Thoracic aorta (tissue), 2 donors: ENCODE measurements at places on chromosomes 7 and 10. TPM values are rescaled to one million over a fixed set of nuclear protein-coding genes. Genes with fewer than 3 reads are reported as not detected.
A peak's percentile ranks its signal among the peaks of the same experiment; 100 is the strongest.

DNA sequence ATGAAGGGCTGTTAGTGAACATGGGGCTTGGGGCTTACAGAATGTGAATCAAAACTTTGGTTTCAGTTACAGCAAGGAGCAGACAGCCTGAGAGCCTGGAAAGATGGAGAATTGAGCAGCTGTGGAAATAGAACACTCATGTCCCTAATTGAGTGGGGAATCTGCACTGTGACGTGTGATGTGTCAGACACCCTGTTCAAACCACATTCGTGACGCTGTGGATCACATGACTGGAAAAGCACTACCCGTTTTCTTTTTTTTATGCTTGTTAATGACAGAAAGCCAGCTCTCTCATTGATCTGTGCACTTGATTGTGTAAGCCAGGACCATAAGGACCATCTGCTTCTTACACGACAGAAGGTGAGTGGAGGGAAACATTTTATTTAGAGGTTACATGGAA, 15.1 kb upstream of the TBX20 start:
- H3K27ac ChIP-seq = no peak overlapping the region
- no peak overlapping the region for H3K4me3 ChIP-seq
- DNase-seq = no peak
- no peaks in the 10 kb centered on the region for H3K36me3 ChIP-seq

PIK3CG gene
- total RNA-seq = 8.5 TPM

DNA sequence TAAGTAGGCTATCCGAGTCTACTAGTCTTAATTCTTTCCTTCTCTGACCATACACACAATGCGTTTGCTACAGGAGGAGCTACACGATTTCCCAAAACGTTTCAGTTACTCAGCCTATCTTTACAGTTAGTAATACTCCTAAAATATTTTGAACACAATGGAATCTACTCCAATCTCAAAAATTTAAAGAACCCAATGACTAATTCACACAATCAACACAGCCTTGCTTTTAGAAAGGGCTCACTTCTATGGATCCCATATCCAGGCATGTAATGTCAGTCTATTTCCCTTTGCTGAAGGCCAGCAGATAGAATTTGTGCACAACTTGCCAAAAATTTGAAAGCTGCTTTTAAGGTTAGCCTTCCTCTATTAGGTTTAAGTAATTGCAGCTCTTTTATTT, 107.2 kb downstream of the VPS41 start:
- H3K4me3 ChIP-seq = no peak overlapping the region
- no peak for DNase-seq
- no peaks in the 10 kb centered on the region for H3K27me3 ChIP-seq
- peaks cover 3% of the 10 kb centered on the region for H3K4me1 ChIP-seq
- H3K27ac ChIP-seq = no peak overlapping the region

CHAT gene
- not detected for total RNA-seq

DNA sequence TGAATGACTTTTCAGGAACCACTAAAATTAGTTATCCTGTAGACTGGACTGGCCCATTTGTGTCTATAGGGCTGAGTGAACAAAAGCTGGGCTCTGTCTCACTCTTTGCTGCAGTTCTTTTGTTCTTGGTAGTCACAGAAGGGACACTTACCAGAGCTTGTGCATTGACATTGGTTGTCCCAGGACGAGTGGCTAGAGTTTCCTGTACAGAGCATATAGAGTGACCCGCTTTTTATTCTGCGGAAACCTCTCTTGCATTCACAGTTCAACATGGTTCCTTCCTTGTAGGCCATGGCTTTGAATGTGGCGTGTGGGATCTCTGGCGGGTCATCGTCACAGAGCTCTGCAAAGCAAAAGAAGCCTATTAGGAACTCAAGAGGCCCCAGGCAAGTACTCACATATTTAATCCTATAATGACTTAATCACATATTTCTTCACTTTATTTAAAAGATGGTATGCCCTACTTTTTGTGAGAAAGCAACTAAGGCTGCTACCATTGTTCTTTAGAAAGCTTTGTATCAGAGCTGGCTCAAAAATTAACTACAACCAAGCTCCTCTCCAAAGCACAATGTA, 36.4 kb downstream of the IL2RA start:
- H3K4me1 ChIP-seq = no peaks in the 10 kb centered on the region
- no peaks in the 10 kb centered on the region for H3K36me3 ChIP-seq
- no peaks in the 10 kb centered on the region for H3K27me3 ChIP-seq

DNA sequence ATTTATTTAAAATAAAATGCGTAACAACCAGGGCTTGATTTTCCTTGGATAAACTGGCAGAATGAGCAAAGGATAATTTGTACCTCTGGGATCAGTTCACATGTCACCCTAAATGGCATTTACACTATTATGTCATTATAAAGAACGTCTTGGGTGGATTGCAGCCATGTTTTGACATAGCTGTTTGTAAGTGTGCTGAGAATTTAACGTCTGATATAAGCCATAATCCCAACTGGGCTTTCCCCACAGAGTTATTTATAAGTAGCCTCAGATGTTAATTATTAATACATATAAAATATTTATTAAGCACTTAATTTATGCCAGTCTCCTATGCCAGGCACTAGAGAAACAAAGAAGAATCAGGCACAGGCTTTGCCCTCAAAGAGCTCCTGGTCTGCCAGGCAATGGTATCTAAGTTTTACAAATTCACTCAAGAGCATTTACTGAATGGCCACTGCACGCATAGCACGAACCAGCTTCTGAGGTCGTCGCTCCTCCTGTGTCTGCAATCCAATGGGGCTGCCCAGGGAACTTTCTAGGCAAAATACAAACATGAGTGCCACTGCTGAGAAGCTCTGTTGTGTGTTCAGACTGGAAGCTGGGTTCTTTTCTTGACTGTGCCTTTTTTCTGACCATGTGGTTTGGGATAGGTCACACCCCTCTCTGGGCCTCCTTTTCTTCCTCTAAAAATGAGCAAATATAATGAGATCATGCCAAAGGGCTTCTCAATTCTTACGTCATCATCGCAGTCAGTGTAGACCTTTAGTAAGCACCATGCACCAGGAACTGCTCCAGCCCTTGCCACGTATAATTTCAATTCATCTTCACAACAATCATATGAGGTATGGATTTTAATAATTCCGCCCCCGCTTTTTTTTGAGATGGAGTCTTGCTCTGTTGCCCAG, 11.3 kb upstream of the CTBP2 start:
- H3K27me3 ChIP-seq = no peaks in the 10 kb centered on the region
- no peak overlapping the region for H3K27ac ChIP-seq
- H3K4me1 ChIP-seq = no peaks in the 10 kb centered on the region
- no peak overlapping the region for H3K4me3 ChIP-seq
- no peaks in the 10 kb centered on the region for H3K36me3 ChIP-seq
- DNase-seq = no peak

MRPS24 gene
- 50.6 TPM for total RNA-seq

DNA sequence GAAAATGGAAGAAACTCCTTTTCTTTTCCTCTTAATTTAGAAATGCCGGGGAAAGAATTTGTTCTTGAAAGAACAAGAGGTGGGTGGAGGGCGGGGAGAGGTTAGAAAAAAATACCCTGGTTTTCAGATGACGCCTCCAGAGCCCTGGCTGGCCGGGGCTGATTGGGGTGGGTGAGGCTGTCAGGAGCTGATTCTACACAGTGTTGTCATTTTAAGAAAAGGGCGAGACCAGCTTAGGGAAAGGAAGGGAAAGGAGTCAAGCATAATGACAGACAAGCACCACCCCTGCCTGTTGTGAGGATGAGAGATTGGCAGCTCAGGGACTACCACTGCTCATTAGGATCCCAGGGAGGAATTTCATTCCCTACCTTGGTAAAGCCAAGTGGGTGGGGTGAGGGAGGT, 9.9 kb upstream of the FAM180A start:
- H3K27ac ChIP-seq = peak overlapping the region; percentile 95
- no peaks in the 10 kb centered on the region for H3K27me3 ChIP-seq
- peaks cover 44% of the 10 kb centered on the region for H3K4me1 ChIP-seq
- peak overlapping the region; percentile 50 for H3K4me3 ChIP-seq

GRCh38 chr7:157193274-157193673, 54.5 kb downstream of the UBE3C start:
- H3K27ac ChIP-seq = no peak overlapping the region
- no peak for DNase-seq
- no peaks in the 10 kb centered on the region for H3K4me1 ChIP-seq

DNA sequence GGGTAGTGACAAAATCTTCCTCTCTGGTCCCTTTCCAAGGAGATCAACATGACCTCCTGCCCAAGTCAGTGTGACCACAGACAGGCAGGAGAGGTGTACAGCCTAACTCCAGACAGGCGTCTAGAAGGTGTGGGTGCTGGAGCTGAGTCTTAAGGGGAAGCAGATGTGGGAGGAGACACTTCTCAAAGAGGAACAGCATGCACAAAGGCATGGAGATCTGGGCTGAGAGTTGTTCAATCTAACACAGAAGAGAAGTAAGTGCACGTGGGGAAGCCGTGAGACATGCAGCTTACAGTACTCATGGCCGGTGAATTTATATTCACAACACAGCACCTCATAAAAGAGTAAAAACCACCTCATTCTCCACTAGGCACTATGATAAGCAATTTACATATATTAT, 23.8 kb upstream of the GSDME start:
- no peaks in the 10 kb centered on the region for H3K27me3 ChIP-seq
- H3K27ac ChIP-seq = no peak overlapping the region
- no peaks in the 10 kb centered on the region for H3K36me3 ChIP-seq
- DNase-seq = no peak

GRCh38 chr7:121329191-121330052, 622 bp downstream of the WNT16 start:
- H3K27ac ChIP-seq = no peak overlapping the region
- peak overlapping the region; percentile 61 for H3K4me3 ChIP-seq
- no peaks in the 10 kb centered on the region for H3K36me3 ChIP-seq

FGFBP3 gene
- 0.81 TPM for total RNA-seq

GRCh38 chr10:83617692-83618545, 521.4 kb upstream of the GHITM start:
- no peaks in the 10 kb centered on the region for H3K27me3 ChIP-seq
- no peak overlapping the region for H3K27ac ChIP-seq
- no peak overlapping the region for H3K4me3 ChIP-seq
- DNase-seq = no peak

- H3K4me3 ChIP-seq = no peak overlapping the region
- no peaks in the 10 kb centered on the region for H3K4me1 ChIP-seq
- H3K36me3 ChIP-seq = no peaks in the 10 kb centered on the region
- H3K27ac ChIP-seq = no peak overlapping the region
- no peaks in the 10 kb centered on the region for H3K27me3 ChIP-seq
Observed at GRCh38 chr10:105252911-105253310, 611.8 kb downstream of the SORCS3 start.

SVIL gene
- 349 TPM for total RNA-seq

- H3K27ac ChIP-seq = no peak overlapping the region
- no peaks in the 10 kb centered on the region for H3K4me1 ChIP-seq
- H3K36me3 ChIP-seq = no peaks in the 10 kb centered on the region
- no peak for DNase-seq
- no peak overlapping the region for H3K4me3 ChIP-seq
Observed at GRCh38 chr10:25522946-25523608, 348.3 kb downstream of the GPR158 start.

WEE2 gene
- total RNA-seq = not detected

GRCh38 chr10:97332591-97333350, 1.8 kb downstream of the FRAT2 start:
- peaks cover 30% of the 10 kb centered on the region for H3K4me1 ChIP-seq
- no peaks in the 10 kb centered on the region for H3K27me3 ChIP-seq
- H3K36me3 ChIP-seq = no peaks in the 10 kb centered on the region
- no peak for DNase-seq
- peak overlapping the region; percentile 85 for H3K4me3 ChIP-seq
- H3K27ac ChIP-seq = peak overlapping the region; percentile 53

FGFR2 gene
- 16.2 TPM for total RNA-seq

CCDC172 gene
- total RNA-seq = not detected

LIPN gene
- total RNA-seq = not detected

GRCh38 chr10:131708225-131708880, 192.5 kb upstream of the PPP2R2D start:
- H3K36me3 ChIP-seq = no peaks in the 10 kb centered on the region
- H3K4me3 ChIP-seq = no peak overlapping the region
- H3K4me1 ChIP-seq = no peaks in the 10 kb centered on the region
- H3K27me3 ChIP-seq = no peaks in the 10 kb centered on the region
- no peak for DNase-seq
- no peak overlapping the region for H3K27ac ChIP-seq

- H3K4me3 ChIP-seq = no peak overlapping the region
- no peaks in the 10 kb centered on the region for H3K27me3 ChIP-seq
Observed at GRCh38 chr7:116809636-116810266, 52.6 kb upstream of the CAPZA2 start.

DNA sequence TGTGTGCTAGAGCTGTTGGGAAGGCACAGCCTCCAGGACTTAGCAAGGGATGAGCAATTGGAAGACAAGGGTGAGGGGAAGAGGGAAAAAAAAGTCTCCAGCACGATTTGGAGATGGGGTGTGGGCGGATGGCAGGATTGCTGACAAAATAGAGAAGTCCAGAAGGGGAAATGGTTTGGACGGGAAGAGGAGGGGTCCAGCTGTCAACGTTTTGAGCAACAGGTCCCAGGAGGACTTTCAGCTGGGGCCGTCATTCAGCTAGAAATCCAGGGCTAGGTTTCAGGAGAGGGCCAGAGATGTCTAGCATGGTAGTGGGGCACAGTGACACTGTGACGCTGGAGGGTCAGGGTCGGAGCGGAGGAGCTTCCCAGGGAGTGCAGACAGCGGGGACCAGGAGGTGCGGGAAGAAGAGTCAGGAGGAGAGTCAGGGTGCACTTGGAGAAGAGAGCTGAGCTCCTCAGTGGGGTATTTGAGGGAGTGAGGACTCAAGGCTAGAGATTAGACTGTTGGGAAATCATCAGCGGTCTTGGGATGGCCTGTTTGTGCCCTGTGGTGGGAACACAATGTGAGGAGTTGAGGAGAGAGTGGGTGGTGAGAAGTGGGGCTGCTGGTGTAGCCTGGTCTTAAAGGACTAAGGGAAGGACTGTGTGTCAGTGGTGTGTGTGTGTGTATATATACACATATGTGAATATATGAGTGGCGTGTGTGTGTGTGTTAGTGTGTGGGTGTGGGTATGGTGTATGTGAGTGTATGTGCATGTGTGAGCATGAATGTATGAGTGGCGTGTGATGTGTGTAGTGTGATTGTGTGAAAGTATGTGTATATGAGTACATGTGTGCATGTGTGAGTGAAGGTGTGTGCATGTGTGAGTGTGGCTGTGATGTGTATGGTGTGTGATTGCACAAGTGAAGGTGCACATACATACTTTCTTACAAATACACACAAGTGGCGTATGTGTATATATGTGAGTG, 3.8 kb downstream of the ZYX start:
- H3K27ac ChIP-seq = peak overlapping the region; percentile 100
- no peaks in the 10 kb centered on the region for H3K27me3 ChIP-seq
- H3K4me1 ChIP-seq = peaks cover 75% of the 10 kb centered on the region
- peaks cover 16% of the 10 kb centered on the region for H3K36me3 ChIP-seq
- no peak for DNase-seq
- H3K4me3 ChIP-seq = peak overlapping the region; percentile 100

BLNK gene
- 1.3 TPM for total RNA-seq

GRCh38 chr7:154698726-154699291, 304.1 kb downstream of the PAXIP1 start:
- no peaks in the 10 kb centered on the region for H3K36me3 ChIP-seq
- DNase-seq = no peak
- no peak overlapping the region for H3K4me3 ChIP-seq
- H3K27me3 ChIP-seq = no peaks in the 10 kb centered on the region
- H3K4me1 ChIP-seq = no peaks in the 10 kb centered on the region
